ENCODE measurements at places on chromosomes 5 and 9.

DNA sequence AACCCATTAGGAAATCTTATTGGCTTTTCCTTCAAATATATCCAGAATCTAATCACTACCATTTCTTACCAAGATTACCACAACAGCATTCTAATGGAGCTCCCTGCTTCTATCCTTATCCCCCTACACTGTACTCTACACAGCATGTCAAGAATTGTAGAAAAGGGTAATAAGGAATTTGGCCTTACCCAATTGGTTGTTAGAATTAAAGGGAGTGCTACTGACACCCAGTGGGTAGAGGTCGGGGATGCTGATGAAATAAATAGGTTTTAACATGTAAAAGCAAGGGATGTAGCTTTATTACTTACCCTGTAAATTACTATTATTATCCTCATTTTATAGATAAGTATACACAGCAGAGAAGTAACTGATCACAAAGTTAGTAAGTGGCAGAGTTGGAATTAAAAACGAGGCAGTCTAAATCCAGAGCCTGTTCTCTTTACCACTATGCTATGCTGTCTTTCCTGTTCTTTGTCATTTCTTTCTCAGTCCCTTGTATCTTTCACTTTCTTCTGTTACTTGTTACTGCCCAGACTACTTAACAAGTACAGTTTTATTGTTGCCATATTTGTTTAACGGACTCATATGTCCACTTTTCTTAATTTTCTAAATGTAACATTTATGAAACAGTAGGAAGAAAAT lies 10.5 kb downstream of the SLC38A9 start:
- no peak for DNase-seq

DNA sequence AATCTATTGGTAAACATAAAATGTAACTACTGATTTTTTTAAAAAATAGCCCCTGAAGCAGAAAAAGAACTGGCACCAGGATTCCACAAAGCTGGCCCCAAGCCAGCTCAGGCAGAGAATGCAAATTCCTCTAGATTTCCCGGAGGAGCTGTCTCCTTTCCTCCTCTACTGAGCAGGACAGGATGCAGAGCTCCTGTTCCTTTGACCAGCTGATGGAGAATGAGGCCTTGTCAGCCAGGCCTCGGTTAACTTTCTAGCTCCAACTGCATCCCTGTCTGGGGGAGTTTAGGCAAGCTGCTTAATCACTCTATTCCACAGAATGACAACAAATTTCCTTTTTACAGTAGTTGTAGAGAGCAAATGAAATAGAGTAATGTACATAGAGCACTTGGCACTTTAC lies 155.5 kb downstream of the GNAQ start:
- DNase-seq, result peak; percentile 7

DNA sequence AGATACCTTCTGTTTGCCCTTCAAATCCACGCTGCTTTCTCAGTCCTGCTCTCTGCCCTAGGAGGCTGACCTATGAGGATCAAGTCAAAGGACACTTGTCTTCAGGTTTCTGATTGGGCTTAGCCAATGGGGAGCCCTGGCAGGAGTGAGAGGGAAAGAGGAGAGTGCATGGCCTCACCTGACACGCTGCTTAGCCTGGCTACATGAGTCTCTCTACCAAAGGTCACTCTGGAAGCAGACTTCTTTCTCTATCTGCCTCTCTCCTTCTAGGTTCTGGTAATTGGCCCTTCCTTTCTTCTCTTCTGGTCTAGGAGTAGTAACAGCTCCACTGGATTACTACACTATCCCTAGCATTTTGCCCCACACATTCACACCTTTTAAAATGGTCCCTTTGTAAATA lies 13.1 kb downstream of the ARSB start:
- no peak for DNase-seq

DNA sequence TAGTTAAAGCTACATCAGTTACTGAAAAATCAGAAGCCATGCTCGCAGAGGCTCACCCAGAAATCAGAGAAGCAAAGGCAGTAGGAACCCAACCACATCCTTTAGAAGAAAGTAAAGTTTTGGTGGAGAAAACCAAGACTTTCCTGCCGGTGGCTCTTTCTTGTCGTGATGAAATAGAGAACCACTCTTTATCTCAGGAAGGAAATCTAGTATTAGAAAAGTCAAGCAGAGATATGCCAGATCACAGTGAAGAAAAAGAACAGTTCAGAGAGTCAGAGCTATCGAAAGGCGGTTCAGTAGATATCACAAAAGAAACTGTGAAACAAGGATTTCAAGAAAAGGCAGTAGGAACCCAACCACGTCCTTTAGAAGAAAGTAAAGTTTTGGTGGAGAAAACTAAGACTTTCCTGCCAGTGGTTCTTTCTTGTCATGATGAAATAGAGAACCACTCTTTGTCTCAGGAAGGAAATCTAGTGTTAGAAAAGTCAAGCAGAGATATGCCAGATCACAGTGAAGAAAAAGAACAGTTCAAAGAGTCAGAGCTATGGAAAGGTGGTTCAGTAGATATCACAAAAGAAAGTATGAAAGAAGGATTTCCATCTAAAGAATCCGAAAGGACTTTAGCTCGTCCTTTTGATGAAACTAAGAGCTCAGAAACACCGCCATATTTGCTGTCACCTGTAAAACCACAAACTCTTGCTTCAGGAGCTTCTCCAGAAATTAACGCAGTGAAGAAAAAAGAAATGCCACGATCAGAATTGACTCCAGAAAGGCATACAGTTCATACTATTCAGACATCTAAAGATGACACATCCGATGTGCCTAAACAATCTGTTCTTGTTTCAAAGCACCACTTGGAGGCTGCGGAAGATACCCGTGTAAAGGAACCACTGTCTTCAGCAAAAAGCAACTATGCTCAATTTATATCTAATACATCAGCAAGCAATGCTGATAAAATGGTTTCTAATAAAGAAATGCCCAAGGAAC lies 47.2 kb downstream of the CMYA5 start:
- no peak for DNase-seq

DNA sequence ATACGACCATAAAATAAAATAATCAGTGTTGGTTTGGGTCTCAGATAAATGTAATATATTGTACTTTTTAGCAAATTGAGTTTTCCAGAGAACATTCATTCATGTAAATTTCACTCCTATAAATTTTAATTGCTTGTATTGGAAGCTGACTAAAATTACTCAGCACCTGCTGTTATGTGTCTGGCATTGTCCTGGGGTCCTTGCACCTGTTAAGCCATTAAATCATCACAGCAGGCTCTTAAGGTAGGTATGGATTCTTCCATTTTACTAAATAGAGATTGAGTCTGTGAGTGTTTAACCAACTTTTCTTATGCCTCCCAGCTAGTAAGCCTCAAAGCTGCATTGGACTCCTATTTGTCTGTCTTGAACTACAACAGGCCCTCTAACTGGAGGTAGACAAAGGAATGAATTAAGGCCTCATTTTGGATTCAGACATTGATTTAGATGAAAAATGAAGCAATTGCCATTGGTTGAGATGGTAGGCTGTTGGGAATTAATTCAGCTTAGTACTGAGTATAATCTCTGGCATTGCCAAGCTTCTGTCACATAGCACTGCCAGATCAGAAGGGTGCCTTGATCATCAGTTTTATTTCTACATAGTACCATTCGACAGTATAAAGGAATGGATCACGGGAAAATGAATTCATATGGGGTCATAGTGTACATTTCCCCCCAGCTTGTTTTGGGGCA lies 78.9 kb downstream of the PARP8 start:
- DNase-seq, result no peak

DNA sequence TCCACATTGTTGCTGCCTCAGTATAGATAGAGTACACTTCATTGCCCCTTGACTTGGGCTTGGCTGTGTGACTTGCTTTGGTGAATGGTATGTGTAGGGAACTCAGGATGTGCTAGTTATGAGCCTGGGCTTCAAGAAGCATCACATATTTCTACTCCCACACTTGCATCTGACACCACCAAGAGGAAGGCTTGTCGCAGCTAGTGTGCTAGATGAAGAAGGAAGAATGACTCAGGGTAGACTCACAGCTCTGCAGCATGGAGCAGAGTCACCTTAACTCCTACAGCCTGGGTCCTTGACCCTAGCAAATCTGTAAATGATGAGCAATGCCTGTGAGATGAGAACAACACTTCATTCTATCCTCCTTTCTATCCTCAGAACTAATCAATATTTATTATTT lies 261.8 kb downstream of the ASTN2 start:
- DNase-seq, result no peak

- peak; percentile 35 for DNase-seq
These were observed 237.5 kb downstream of the CHSY3 start for GRCh38 chr5:130141659-130142320.

DNA sequence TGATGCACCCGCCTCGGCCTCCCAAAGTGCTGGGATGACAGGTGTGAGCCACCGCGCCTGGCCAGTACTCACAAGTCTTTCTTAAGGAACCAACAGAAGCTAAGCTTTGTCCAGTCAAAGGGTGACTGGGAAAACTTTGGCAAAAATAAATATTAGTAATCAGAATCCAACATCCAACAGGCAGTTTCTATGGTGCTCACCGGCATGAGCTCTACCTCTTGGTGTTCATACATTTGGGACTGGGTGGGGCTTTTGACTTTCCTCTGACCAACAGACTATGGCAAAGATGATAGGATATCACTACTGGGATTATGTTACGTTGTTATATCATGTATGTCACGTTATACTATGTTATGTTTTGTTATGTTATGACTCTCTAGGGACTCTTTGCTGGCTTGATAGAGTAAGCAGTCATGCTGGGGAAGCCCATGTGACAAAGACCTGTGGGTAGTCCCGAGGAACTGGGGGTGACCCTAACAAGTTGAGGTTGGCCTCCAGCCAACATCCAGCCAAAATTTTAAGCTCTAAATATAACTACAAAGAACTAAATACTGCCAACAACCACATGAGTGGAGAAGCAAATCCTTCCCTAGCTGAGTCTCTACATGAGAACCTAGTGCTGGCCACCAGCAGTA lies 6.0 kb downstream of the RASGEF1C start:
- no peak for DNase-seq

DNA sequence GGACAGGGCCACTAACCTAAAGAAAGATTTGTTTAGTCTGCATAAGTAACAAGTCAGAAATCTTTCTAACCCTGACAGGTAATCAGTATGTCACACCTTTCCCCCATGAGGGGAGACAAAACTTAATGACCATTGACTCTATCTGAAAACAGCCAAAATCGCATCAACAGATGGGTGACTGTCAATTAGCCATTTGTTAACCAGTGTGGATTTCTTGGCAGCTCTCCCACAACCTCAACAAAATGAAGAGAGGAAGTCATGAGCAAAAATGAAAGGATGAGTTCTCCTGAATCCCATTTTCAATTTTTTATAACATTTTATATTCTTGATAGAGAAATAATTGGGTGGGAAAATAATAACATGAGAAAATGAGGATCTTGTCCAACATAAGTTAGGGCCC lies 84.6 kb upstream of the SNX2 start:
- no peak for DNase-seq

GRCh38 chr5:133523013-133523658 lies 89.2 kb downstream of the FSTL4 start:
- DNase-seq, result no peak

DNA sequence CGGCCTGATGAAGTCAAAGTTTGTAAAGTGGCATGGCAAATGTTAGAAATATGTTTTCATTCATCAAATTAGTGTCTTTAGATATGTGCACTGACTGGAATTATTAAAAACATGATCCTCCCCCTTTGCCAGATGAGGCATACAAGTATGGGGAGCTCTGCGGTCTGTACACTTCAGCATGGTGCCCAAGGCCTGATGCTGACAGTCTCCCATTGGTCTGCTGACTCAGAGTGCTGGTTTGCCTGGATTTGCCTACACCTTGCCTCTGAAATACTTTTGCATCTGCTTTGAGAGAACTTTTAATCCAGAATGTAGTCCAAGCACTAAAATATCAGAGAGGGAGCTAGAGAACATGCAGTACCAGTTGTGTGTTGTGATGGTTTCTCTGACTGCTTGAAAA lies 354.3 kb upstream of the ACTBL2 start:
- no peak for DNase-seq

- DNase-seq, result peak; percentile 24
These were observed 939.7 kb downstream of the NR2F1-AS1 start for GRCh38 chr5:92641031-92641962.

- no peak for DNase-seq
These were observed 28.0 kb downstream of the NLN start for GRCh38 chr5:65749956-65750355.

DNA sequence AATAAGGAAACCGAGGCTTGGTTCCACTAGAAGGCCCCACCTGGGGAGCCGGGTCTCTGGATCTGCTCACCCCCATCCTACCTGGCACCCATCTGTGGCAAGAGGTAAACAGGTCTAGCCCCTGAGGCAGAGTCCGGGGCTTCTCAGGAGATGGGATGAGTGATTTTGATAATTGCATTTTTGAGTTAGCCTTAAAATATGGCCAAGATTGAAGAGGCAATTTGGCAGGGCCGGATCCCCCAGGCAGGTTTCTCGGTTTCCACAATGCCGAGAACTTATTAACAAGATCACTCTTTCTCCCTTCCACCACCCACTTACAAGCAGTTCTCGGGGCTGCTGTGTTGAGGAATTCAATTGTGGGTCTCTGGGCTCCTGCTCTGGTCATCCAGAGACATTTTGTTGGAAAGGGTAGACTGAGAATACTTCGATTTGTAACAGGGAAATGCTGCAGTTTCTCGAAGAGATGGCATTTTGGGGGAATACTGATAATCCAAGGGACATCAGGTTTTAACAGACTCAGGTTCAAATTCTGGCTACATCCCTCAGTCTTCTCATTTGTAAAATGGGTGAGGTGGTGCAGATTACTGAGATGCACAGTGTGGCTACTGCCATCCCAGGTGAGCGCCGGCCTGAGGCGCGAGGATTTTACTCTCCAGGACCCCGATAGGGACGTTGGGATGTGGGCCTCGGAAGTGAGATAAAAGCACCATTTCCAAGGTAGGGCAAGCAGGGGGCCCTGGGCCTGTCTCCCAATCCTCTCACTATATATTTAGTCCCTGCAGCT lies 194.2 kb downstream of the CDK5RAP2 start:
- DNase-seq, result no peak

DNA sequence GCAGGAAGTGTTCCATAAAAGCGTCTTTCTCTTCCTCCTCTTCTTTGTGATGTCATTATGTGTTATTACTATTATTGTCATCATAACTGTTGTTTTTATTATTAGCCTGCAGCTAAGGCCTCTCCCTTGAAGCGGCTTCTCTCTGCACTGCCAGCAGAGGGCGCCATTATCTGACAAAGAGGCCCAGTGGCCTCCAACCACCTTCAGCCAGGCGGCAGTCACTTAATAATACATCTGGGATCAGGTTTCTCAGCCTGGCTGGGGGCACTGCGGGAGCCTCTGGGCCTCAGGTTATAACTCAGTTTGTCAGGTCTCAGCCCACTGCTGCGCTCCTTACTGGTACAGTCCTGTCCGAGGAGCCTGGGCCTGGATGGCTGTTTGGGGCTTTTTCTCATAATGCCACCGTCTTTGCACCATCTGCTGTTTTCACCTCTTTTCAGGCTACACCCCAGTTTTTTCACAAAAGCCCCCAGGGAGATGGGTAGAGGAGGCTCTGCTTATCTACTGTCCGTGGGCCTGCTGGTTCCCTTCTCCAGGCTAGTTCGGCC lies 281.9 kb downstream of the NSG2 start:
- DNase-seq, result peak; percentile 95
